ENCODE measurements at places on chromosomes 6 and 20.

DNA sequence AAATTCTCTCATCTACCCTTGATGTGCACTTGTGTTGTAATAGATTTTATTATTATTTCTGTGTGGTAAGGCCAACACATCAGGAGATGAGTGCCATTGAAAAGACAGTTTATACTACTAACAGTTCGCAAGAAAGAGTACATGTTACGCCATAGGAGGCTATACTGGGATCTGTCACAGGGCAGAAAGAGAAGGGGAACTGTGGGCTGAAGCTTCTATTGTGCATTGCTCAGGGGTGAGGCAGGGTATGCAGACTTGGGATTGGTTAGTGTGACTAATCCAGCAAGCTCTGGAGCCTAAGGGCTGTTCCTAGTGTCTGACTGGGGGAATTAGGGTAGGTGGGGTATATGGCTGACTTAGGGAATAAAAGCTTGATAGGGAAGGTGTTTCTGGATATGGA lies 50.9 kb downstream of the GPR63 start:
- DNase-seq, result no peak

DNA sequence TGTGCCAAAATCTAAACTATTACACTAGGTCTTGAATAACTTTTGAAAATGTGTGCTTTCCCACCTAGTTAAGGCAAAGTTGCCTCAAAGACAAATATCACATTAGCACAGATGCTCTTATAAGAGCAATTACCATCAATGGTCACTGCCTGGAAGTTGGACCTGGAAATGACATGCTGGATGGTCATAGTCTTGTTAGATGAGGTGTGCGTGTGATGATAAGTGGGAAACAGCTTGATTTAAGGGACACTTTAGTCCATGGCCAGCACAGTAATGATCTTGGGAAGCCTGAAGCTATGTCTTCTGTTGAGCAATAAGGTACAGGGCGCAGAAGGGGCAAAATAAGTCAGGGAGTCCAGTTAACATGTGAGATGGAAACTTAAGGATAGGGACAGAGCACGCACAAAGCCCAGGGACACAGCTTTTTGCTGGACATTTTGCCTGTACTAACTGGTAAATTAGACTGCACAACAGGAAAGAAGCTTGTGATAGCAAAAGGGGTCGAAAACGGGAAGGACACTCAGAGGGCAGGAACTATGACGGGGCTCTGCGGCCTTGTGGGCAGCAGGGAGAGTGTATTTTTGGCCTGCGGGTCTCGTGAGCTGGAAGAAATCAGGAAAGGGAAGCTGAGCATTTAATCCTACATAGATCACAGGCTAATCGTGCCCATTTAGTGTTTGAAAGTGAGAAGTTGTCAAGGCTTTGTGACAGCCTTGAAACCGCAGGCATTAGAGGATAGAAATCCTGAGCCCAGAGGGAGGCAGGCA lies 66.7 kb upstream of the BMP2 start:
- DNase-seq, result no peak

- DNase-seq, result no peak
These were observed 196.2 kb downstream of the SAMD5 start for GRCh38 chr6:147704691-147705090.

- no peak for DNase-seq
These were observed 13.9 kb downstream of the KCNK15 start for GRCh38 chr20:44759595-44759994.

DNA sequence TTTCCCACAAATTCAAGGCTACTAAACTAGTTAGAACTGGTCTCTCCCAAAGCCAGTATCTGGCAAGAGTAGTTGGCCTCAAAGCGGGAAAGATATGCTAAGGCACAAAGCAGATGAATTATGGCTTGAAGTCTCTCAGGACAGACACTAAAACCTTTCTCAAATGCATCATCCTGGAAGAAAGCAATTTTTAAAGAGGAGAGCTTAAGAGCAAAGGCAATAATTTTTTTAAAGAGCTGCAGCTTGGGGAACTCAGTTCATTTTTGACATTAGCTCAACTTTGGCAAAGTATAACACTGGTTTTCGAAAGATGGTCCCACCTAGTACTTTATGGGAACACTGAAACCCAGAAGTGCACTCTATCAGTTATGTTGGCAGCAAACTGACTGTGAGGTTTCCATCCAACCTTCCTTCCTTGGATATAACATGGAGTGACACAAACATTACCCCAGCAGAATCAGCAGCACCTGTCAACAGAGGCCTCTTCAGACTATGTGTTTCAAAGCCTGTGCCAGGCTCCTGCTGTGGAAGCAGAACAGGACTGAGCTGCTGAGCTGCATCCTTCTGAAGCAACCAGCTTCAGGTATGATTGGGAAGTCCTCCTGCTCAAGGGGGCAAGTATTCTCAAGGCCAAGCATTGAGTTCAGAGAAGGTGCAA lies 852.3 kb upstream of the HS3ST5 start:
- DNase-seq, result peak; percentile 60

- no peak for DNase-seq
These were observed 25.8 kb upstream of the SLC16A10 start for GRCh38 chr6:111061508-111061907.

- no peak for DNase-seq
These were observed 322.2 kb downstream of the PKHD1 start for GRCh38 chr6:51765230-51765629.

- no peak for DNase-seq
These were observed 44.8 kb downstream of the PDE10A start for GRCh38 chr6:165618241-165618640.

DNA sequence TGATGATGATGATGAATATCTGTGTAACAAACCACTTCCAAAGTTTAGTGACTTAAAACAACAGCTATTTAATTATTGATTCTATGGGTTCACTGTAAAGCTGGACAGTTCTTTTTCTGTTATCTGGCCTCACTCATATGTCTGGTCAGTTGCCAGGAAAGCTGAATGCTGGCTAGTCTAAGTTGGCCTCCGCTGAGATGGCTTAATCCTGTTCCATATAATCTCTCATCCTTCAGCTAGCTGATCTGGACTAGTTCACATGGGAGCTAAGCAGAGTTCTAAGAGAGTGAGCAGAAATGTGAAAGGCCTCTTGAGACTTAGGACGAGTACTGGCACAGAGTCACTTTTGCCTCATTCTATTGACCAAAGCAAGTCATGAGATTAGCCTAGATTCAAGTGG lies 334.7 kb upstream of the FLRT3 start:
- DNase-seq, result no peak

DNA sequence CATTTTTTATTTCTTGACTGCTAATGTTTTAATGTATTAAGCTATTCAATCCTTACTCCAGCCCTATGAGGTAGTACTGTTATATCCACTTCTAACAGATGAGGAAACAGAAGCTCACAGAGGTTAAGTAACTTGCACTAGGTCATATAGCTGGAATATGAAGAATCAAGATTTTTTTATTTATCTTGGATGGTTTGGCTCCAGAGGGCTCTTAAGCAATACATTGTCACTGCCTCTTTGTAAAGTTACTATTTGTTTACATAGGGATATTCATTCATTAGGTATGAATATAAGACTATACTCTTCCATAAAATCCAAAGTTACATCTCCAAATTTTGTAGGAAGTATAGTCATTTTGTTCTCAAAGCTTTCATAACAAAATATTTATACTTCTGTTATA lies 113.8 kb downstream of the LAMP5 start:
- DNase-seq, result no peak

DNA sequence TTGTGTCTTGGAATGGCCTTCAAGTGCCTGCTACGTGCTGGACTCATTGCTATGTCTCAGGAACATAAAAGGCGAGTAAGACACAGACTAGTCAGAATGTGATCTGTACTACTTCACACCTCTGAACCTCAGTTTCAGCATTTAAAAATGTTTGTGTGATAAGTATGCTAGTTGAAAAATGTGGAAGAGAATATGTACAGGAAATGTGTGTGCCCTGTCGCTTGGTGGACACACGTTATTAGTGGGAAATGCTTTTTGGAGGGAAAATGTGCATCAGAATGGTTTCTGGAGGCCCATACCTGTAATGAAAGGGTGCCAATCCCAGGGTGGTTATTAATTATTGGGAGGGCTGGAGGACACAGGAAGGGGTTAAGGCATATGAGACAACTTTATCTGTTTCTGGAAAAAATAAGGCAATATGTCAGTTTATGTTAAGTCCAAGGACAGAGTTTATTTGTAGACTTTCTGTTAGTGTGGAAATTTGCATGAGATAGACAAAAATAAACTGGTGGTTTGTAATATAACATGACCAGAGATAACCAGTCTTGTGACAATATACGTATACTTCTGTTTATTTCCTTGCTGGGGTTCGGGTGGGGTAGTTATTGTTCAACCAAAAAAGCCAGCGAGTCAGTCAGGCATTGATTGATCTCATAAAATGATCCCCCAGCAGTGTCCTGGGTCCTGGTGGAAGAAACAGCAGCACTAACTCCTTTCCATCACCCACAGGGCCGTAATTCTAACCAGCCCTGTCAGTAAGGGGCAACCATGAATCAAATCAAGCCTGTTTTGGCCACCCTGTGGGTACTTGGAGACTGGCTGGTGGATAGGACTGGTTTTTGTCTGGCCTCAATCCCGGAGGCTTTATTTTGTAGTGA lies 117.9 kb downstream of the JARID2 start:
- no peak for DNase-seq

- no peak for DNase-seq
These were observed 93.8 kb upstream of the IMPG1 start for GRCh38 chr6:76166297-76166696.

GRCh38 chr6:153989989-153990388 lies 49.1 kb upstream of the OPRM1 start:
- DNase-seq, result no peak

GRCh38 chr6:15080895-15081294 lies 165.0 kb upstream of the JARID2 start:
- no peak for DNase-seq

DNA sequence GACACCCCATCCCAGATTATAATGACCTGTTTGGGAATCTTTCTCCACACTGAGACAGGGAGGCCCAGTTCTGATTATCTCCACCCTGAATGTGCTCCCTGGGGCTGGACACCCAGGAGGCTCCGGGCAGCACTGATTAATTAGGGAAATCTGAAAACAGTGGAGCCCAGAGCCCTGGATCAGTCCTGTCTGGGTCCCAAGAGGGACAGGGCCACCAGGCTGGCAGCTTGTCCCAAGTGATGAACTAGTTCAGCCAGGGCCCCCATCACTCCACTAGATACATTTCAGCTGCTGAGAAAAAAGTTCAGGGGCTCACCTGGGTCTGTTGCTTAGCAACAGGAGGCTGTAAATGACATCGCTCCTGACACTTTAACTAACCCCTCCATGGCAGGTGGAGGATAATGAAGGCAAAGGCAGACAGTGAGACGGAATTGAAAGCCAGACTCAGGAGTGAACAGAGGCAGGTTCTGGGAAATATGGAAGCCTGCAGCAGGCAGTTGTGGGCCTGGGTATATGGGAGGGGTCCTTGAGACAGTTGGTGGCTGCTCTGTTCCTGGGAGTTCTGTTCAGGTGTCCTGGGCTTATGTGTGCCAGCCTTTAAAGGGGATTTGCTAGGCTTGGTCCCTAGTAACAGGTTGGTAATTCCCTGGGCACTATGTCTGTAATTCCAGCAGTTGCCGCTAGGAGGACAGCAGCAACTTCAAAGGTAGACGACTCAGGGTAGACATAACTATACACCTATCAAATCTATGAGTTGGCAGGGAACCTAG lies 78.3 kb upstream of the CTNNBL1 start:
- no peak for DNase-seq

- no peak for DNase-seq
These were observed 44.0 kb downstream of the STX11 start for GRCh38 chr6:144194293-144194810.

DNA sequence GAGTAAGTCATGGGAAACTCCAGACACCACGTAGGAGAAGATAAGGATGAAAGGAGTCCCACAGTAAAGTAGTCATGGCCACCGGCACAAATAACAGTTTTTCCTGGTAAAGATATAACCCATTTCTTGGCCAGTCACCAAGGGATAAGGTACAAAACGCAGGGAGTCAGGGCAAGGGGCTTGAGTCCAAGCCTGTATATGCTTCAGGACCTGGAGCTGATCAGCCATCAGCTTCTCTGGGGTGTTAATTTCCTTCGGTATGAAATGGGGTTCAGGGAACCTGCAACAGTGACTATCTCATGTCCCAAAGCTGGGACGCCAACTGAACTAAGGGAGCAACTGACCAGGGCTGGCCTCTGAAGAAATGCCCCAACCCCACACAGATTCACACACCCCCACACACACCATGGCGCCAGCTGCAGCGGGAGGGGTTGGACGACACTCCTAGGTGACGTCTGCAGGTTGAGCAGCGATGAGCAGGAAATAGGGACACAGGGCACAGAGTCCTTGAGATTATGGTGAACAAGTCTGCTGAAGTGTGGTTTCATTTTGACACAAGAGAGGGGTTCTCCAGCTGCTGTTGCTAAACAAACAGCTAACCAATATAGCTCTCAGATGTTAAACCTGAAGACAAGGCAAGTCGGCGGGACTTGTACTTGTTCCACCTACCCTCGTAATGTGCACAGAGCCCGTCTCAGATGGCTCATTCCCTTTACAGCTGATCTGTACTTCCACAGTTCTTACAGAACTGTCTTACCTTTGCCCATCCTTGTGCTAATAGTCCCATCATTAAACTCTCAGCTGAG lies 7.4 kb upstream of the ADTRP start:
- DNase-seq, result no peak

GRCh38 chr6:97059473-97059872 lies 134.9 kb downstream of the KLHL32 start:
- peak; percentile 25 for DNase-seq

- DNase-seq, result peak; percentile 0
These were observed 236.0 kb downstream of the ADGRG6 start for GRCh38 chr6:142537612-142538478.

DNA sequence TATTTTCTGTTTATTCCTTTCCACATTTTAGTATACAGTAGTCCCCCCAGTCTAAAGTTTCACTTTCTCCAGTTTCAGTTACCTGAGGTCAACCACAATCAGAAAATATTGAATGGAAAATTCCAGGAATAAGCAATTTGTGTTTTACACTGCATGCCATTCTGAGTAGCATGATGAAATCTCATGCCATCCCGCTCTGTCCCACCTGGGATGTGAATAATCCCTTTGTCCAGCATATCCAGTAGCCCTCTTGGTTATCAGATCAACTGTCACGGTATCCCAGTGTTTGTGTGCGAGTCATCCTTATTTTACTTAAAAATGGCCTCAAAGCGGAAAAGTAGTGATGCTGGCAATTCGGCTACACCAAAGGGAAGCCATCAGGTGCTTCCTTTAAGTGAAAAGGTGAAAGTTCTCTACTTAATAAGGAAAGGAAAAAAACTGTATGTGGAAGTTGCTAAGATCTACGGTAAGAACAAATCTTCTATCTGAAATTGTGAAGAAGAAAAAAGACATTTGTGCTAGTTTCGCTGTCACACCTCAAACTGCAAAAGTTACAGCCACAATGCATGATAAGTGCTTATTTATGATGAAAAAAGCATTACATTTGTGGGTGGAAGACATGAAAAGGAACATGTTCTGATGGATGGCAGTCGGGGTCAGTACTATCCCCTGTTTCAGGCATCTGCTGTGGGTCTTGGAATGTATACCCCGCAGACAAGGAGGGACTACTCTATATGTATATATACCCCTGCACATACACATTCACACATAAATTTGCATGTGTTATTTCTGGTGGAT lies 11.3 kb downstream of the NOX3 start:
- no peak for DNase-seq

Data from NCI-H1092 treated with DMSO at 0.1 percent for 48 hours (cell line).